ENCODE measurements at places on chromosomes 5 and 9. TPM values are rescaled to one million over a fixed set of nuclear protein-coding genes. Genes with fewer than 3 reads are reported as not detected.
A peak's percentile ranks its signal among the peaks of the same experiment; 100 is the strongest.

GRCh38 chr9:78778861-78779374, 482.0 kb downstream of the PSAT1 start:
- no peaks in the 10 kb centered on the region for H3K36me3 ChIP-seq
- H3K27ac ChIP-seq: no peak overlapping the region
- no peaks in the 10 kb centered on the region for H3K4me1 ChIP-seq
- no peaks in the 10 kb centered on the region for H3K27me3 ChIP-seq
- H3K4me3 ChIP-seq: no peak overlapping the region

DNA sequence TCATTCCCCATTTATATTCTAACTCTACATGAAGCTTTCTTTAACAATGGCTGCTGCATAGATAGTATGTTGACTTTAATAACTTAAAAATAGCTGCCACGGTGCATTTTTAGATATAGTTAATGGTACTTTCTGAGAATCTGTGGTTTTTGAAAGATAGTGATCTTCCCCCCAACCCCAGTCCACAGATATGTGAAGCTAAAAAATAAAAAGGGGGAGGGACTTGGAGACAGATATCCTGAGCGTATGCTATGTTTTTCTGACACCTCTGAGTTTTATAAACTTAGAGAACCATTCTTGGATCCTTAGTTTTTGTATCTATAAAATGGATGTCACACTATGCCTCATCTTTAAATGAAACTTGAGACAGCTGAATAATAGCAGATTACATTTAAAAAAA, 120.5 kb downstream of the SNX18 start:
- DNase-seq: peak; percentile 41
- peaks cover 4% of the 10 kb centered on the region for H3K27me3 ChIP-seq
- peak overlapping the region; percentile 75 for H3K27ac ChIP-seq
- H3K4me1 ChIP-seq: peaks cover 39% of the 10 kb centered on the region
- no peaks in the 10 kb centered on the region for H3K36me3 ChIP-seq
- peak overlapping the region; percentile 55 for H3K4me3 ChIP-seq

GRCh38 chr5:53334431-53334941, 145.9 kb upstream of the FST start:
- no peaks in the 10 kb centered on the region for H3K36me3 ChIP-seq
- H3K27ac ChIP-seq: no peak overlapping the region
- H3K27me3 ChIP-seq: no peaks in the 10 kb centered on the region
- no peaks in the 10 kb centered on the region for H3K4me1 ChIP-seq
- DNase-seq: no peak

CKMT2 gene
- polyA plus RNA-seq: 0.36 TPM

YTHDC2 gene
- 3.9 TPM for polyA plus RNA-seq

NPM1 gene
- 355 TPM for polyA plus RNA-seq

PPP2CA gene
- polyA plus RNA-seq: 225 TPM

- no peaks in the 10 kb centered on the region for H3K27me3 ChIP-seq
- H3K4me1 ChIP-seq: no peaks in the 10 kb centered on the region
- no peak for DNase-seq
- no peak overlapping the region for H3K27ac ChIP-seq
- H3K4me3 ChIP-seq: no peak overlapping the region
These were observed 94.8 kb upstream of the CDKN2B start for GRCh38 chr9:22103685-22104575.

FCN2 gene
- polyA plus RNA-seq: not detected

GRCh38 chr5:107486489-107486888, 184.2 kb downstream of the EFNA5 start:
- no peaks in the 10 kb centered on the region for H3K27me3 ChIP-seq
- peak overlapping the region; percentile 96 for H3K27ac ChIP-seq
- peaks cover 57% of the 10 kb centered on the region for H3K4me1 ChIP-seq
- peak; percentile 81 for DNase-seq
- H3K36me3 ChIP-seq: no peaks in the 10 kb centered on the region

BARX1 gene
- not detected for polyA plus RNA-seq

- no peaks in the 10 kb centered on the region for H3K27me3 ChIP-seq
- H3K36me3 ChIP-seq: peaks cover 13% of the 10 kb centered on the region
- no peak for DNase-seq
- H3K4me3 ChIP-seq: no peak overlapping the region
- no peak overlapping the region for H3K27ac ChIP-seq
- H3K4me1 ChIP-seq: peaks cover 9% of the 10 kb centered on the region
These were observed 18.4 kb downstream of the ZNF346 start for GRCh38 chr5:177040814-177041420.

C9orf153 gene
- not detected for polyA plus RNA-seq

- no peaks in the 10 kb centered on the region for H3K4me1 ChIP-seq
- peaks cover 12% of the 10 kb centered on the region for H3K27me3 ChIP-seq
- DNase-seq: no peak
- no peaks in the 10 kb centered on the region for H3K36me3 ChIP-seq
- H3K27ac ChIP-seq: no peak overlapping the region
- H3K4me3 ChIP-seq: no peak overlapping the region
These were observed 195.6 kb upstream of the RAI14 start for GRCh38 chr5:34460496-34460895.

Data from immature natural killer cell (primary cell).